ENCODE measurements at places on chromosomes 5 and 9.

DNA sequence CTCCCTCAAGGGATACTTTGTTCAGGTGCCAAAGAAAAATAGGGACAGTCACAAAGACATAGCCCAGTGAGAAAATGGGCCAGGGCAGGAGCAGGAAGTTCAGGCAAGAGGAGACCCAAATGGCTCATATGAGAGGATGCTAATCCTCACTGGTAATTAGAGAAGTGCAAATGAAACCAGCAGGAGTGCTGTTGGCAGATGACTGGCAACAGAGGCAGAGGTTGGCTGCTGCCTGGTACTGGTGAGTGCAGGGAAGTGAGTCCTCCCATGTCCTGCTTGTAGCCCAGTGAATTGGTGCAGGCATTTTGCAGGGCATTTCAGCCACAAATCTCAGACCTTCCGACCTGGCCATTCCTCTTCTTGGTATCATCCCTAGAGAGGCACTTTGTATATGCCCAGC is 23.5 kb downstream of the ODF2 start:
- no peak for DNase-seq

GRCh38 chr9:134957165-134957944 is 39.6 kb upstream of the FCN1 start:
- DNase-seq, result no peak

DNA sequence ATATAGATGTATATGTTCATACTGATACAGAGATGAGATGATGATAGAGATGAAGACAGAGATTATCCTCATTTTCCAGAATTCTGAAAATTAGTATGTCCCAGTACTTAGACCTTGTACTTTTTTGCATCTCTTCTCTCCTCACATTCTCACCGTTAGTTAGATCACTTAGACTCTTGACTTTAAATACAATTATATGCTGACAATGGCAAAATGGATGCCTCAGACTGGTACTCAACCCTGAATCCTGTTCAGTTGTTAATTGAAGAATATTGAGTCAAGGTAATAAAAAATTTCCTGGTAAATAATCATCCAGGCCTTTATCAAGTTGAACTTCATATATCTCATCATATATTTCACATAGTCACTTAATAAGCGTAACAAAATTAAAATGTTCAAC is 505.4 kb downstream of the EFNA5 start:
- no peak for DNase-seq

- no peak for DNase-seq
Measured at GRCh38 chr5:59357381-59357977, 536.0 kb downstream of the PDE4D start.

DNA sequence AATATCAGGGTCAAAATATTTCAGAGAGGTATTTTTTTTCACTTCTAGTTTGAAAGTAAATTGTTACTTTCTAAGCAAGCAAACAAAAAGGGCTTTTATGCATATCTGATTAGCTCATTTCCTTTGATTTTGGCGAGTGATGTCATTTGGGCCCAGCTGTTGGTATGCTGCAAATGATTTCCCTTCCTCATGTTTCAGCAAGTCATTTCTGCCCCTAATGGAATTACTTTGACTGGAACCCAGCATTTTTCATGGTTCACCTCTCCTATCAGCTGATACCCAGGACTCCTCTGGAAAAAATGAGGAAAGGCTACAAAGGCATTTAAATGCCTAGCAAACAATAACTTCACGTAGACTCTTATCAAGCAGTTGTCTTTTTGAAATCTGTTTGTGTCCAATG is 500.6 kb downstream of the EBF1 start:
- no peak for DNase-seq

DNA sequence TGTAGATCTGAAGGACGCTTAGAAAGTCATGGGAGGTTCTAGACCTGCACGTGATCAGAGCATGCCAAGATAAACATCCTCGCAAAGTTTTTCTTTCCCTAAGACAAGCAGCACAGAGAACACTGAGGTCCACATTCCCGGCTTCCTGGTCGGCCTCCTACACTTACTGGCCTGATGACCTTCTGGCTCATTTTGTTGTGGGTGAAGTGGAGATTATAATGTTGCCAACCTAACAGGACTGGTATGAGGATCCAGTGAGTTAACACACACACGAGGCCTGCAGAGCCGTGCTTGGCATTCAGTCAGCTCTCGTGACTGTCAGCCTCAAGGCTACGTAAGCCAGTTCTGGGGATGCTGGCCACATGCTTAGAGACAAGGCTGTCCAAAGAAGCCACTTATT is 186.0 kb downstream of the TENT4A start:
- DNase-seq, result no peak

GRCh38 chr9:124812441-124812876 is 35.5 kb downstream of the OLFML2A start:
- no peak for DNase-seq

DNA sequence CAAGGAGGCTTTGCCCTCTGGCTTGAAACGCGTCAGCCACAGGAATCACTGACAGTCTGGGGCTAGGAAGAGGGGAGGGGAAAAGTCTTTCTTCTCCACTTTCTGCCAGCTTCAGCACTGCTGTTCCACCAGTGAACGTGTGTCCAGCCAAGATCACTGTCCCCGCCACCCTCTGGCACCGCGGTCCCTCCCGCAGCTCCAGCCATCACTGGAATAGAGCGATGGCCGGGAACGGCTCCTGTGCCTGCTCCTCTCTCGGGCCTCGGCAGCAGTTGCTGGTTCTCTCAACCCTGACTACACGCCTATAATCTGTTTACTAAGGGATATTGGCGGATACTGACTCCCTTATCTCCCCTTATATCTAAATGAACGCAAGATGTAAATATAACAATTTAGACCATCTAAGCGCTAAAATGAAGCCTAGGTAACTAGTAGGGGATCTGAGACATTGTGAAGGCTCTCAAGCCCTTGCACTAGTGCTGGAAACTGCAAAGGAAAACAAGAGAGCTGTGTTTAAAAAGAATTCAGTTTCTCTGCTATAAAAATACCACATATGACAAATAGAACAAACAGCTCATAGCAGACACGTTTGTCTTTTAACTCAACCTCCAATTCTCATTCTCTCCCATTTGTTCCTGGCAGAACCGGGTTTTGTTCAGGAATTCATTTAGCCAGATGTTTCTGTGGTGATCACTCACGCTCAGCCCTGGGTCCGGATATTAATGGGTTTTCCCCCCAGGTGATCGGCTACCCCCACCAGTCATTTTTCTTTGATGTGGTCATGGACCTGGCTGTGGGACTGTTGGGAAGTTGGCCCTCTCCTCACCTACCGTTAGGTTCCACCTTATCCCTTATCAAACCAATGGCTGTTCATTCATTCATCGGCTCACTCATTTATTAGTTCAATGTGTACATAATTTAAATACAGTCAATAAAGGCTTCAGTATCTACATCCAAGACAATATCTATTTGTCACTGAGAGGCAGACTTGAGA is 149.8 kb downstream of the MED10 start:
- no peak for DNase-seq

- no peak for DNase-seq
Measured at GRCh38 chr9:127033789-127034188, 88.6 kb downstream of the ANGPTL2 start.

DNA sequence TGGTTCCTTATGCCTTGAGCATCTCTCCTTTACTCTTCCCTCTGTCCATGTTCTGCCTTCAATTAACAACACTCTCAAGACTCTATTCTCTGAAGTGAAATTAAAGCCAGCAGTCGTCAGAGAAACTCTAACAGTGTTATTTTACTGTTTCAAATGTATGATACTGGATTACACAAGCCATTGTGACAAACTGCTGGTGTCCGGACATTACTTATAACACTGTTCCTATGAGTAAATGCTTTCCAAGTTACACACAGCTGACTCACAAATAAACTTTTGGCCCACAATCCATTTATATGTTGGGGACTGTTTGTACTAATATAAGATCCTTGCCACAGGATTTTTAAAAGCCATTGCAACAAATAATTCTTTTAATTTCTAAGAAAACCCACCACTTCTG is 63.2 kb upstream of the GHR start:
- DNase-seq, result no peak

GRCh38 chr5:57216714-57217113 is 42.9 kb downstream of the GPBP1 start:
- DNase-seq, result no peak

- DNase-seq, result no peak
Measured at GRCh38 chr9:108543251-108543778, 312.5 kb downstream of the ACTL7B start.

DNA sequence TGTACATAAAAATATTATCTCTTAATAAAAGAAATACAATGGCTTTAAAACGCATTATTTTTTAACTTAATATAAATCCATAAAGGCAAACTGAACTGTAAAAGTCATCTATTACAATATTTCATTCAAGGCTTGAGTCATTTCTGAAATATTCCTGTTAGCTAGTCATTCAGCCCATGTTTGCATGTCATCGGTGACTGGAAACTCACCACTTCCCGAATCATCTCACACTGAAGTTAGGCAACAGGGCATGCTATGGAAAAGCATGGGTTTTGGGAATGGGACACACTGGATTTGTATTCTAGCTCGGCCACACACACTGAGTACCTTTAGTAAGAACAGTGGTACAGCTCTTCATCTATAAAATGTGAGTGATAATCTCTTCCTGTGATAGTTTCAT is 691.1 kb upstream of the C9orf72 start:
- DNase-seq, result no peak
